ENCODE measurements at places on chromosomes 12 and 14. TPM values are rescaled to one million over a fixed set of nuclear protein-coding genes. Genes with fewer than 3 reads are reported as not detected.

KCNH3 gene
- total RNA-seq = 0.23 TPM

IRF9 gene
- total RNA-seq = 68.4 TPM

MMP14 gene
- total RNA-seq = 361 TPM

OTX2 gene
- not detected for total RNA-seq

KLRD1 gene
- total RNA-seq = under 0.01 TPM

SIX6 gene
- total RNA-seq = not detected

CLEC4D gene
- not detected for total RNA-seq

FAIM2 gene
- total RNA-seq = 0.38 TPM

NTN4 gene
- total RNA-seq = 234 TPM

ALX1 gene
- total RNA-seq = 0.08 TPM

SIX4 gene
- total RNA-seq = 6.5 TPM

KRT83 gene
- not detected for total RNA-seq

TEDC1 gene
- total RNA-seq = 5.5 TPM

DHRS1 gene
- total RNA-seq = 20.9 TPM

COPZ1 gene
- 118 TPM for total RNA-seq

NPFF gene
- not detected for total RNA-seq

HOXC5 gene
- total RNA-seq = 0.12 TPM

LBHD2 gene
- not detected for total RNA-seq

CIROP gene
- 0.12 TPM for total RNA-seq

LIN7A gene
- 1.5 TPM for total RNA-seq

ARHGAP9 gene
- total RNA-seq = 0.30 TPM

UNC79 gene
- total RNA-seq = 0.15 TPM

MYF6 gene
- total RNA-seq = not detected

ADCY6 gene
- total RNA-seq = 56.6 TPM

CEP290 gene
- 8.1 TPM for total RNA-seq

CCDC197 gene
- not detected for total RNA-seq

TAS2R42 gene
- total RNA-seq = not detected

TAS2R43 gene
- total RNA-seq = not detected

FRMD6 gene
- 146 TPM for total RNA-seq

CKAP4 gene
- total RNA-seq = 229 TPM

IL22 gene
- not detected for total RNA-seq

SERPINA9 gene
- not detected for total RNA-seq

SLCO1B1 gene
- total RNA-seq = not detected

RGS6 gene
- not detected for total RNA-seq

SYNE2 gene
- 7.7 TPM for total RNA-seq

STRN3 gene
- 82.6 TPM for total RNA-seq

NRIP2 gene
- total RNA-seq = not detected

RTL1 gene
- total RNA-seq = not detected

ACSM4 gene
- total RNA-seq = not detected

DPPA3 gene
- total RNA-seq = not detected

CRACR2A gene
- 3.2 TPM for total RNA-seq

ENDOU gene
- total RNA-seq = 0.15 TPM

DLK1 gene
- total RNA-seq = not detected

OR6S1 gene
- not detected for total RNA-seq

PPP1R1A gene
- not detected for total RNA-seq

ACOT6 gene
- not detected for total RNA-seq

ASCL1 gene
- total RNA-seq = not detected

GALNT9 gene
- not detected for total RNA-seq
